ENCODE measurements at places on chromosomes 2 and 18. TPM values are rescaled to one million over a fixed set of nuclear protein-coding genes. Genes with fewer than 3 reads are reported as not detected.

The CASP10 gene
- total RNA-seq = 10.8 TPM

The FAM110C gene
- total RNA-seq = 3.7 TPM

The GRP gene
- total RNA-seq = 1.3 TPM

The CABYR gene
- total RNA-seq = 0.41 TPM

The DYSF gene
- 100 TPM for total RNA-seq

The GAL3ST2 gene
- total RNA-seq = not detected

The CHST10 gene
- 21.4 TPM for total RNA-seq

The RAB6D gene
- not detected for total RNA-seq

The ZNF236 gene
- 27.9 TPM for total RNA-seq

The LOXL3 gene
- total RNA-seq = 11.2 TPM

The PLCD4 gene
- 31.0 TPM for total RNA-seq

The HRH4 gene
- total RNA-seq = 0.21 TPM

The RBM43 gene
- total RNA-seq = 9.8 TPM

The TGFA gene
- total RNA-seq = 6.3 TPM

DNA sequence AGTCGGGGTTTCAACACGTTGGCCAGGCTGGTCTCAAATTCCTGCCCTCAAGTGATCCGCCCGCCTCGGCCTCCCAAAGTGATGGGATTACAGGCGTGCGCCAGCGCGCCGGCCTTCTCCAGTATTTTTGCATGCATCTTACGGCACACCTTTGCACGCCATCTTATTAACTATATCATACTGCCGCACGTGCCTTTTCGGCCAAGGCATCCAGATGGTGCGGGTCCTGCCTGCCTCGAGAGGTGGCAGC is 765 bp upstream of the ING5 start:
- DNase-seq = no peak

- no peak for DNase-seq
These were observed 23.1 kb upstream of the COPS8 start for GRCh38 chr2:237062585-237062984.

GRCh38 chr18:53417003-53417402 is 807.5 kb downstream of the MBD2 start:
- DNase-seq = peak; percentile 7

DNA sequence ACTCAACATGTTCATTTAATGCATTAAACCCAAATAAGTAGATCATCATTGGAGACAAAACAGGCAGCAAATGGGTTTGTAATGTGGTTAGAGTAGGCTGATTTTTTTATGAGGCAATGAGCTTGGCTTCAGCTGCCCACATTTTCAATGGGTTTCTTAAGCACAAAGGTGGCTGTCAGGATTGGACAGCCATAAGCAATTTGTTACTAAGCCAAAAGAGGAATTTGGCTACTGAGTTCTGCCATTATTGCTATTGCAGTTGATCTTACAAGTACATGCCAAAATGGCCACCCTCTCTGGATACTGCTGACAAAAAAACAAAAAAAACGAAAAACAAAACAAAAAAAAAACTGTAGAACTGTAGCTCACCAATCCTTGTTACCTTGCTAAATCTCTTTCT is 1348.0 kb upstream of the PIK3C3 start:
- DNase-seq = no peak

GRCh38 chr18:35513181-35513936 is 15.6 kb upstream of the INO80C start:
- DNase-seq = no peak

DNA sequence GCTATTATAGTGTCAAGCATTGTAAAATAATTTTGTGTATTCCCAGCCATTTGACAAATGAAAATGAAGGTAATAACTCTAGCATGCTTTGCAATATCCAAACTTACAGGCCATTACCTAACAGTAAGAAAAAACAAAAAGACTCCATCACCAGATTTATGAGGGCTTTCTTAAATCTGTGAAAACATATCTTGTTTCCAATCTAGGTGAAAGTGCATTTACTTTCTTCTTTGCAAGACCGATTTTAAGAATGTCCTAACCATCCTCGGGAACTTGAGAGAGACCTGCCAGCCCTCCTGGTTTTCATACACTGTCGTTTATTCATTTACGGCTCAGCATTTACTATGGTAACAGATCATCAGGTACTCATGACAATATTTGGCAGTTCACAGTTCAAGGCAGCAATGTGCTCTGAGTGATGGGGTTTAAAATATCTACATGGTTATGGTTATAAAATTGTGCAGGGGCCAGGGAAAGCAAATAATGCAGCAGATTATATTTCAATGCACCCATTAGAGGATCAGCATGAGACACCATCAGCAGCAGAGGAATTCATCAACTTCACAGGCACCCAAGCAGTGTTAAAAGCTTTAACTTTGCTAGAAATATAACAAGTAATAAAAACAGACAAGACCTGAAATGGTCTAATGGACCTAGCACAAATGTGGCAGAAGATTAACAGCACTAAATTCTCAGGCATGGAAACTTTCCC is 34.4 kb upstream of the PARD3B start:
- no peak for DNase-seq

DNA sequence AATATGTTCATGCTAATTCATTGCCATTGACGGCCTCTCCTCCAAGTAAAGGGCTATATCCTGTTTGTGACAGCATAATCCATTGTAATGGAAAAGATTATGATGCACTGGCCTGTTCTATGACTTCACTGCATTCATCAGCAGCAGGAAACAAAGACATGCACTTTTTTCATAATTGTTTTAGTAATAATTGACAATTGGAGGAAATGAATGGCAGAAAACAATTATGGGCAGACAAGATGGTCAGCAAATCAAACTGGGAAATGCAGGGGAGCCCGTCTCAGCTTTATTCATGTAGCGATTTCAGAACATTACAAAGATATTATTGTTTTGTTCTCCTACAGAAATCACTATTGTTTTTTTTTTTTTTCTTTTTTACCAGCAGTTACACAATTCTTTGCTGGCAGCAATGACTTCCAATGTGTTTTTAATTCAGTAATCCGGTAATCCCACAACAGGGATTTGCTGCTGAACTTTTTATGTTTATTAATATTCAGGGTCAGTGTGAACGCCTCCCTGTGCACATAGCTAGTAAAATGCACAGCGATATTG is 33.8 kb upstream of the RASGRP3 start:
- DNase-seq = peak; percentile 38

DNA sequence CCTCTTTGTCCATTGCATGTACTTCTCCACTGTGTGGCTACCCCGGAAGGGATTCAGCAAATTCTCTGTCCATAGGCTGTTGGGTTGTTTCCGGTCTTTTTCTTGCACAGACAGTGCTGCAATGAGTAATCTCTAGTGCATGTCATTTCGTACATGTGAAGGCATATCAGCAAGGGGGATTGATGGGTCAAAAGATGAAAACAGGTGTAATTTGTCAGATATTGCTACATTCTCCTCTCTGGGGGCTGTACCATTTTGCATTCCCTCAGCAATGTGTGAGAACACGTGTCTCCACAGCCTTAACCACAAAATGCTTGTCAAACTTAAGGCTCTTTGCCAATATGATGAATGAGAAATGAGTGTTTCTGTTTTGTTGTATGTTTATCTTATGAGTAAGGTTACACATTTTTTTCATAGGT is 60.5 kb downstream of the KLHL29 start:
- DNase-seq = no peak

DNA sequence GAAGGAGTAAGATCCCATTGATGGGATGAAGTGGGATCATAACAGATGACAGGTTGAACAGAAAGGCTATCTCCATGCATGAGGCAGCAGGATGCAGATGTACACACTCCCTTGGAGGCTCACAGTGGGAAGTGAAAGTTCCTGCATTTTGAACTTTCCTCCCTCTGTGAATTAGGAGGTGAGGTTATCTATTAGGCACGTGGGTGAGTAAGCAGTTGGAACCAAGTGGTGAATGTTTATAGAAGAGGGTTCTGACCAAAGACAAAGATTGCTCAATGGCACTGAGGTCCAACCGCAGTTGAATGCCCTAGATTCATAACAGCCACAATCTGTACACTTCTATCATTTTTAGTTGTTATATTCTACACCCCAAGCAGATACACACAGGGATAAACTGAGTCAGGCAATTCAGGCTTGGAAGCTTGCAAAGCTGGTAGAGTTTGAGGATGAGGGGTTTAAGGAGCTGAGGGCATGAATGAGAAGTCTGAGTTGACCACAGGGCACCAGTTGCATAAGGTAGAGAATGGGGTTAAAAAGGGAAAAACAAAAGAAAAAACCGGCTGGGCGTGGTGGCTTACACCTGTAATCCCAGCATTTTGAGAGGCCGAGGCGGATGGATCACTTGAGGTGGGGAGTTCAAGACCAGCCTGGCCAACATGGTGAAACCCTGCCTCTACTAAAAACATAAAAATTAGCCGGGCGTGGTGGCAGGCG is 7.1 kb upstream of the KCMF1 start:
- no peak for DNase-seq

GRCh38 chr2:98039085-98039756 is 43.5 kb upstream of the TMEM131 start:
- peak; percentile 14 for DNase-seq

- no peak for DNase-seq
These were observed 12.7 kb downstream of the CYTIP start for GRCh38 chr2:157431176-157431575.

DNA sequence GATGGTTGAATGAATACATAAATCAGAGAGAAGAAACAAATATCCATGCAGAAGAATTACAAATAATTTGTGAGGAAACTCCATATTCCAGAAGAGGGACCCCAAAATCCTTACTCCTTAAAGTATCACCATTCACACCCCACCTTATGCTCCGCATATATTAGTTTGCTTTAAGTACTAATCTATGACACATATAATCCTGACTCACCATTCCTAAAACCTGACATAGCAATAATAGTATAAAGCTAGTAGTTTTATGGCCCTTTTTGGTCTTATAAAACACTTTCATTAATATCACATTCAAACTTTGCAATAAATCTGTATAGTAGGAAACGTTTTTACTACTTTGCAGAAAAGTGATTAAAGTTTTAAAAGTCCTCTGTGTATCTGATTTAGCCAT is 719.0 kb upstream of the SLC39A10 start:
- DNase-seq = no peak

- DNase-seq = peak; percentile 88
These were observed 30.3 kb downstream of the TNP1 start for GRCh38 chr2:216829533-216829932.

GRCh38 chr2:43254331-43254730 is 27.9 kb upstream of the ZFP36L2 start:
- DNase-seq = no peak

GRCh38 chr18:23958036-23958435 is 56.5 kb upstream of the TTC39C start:
- DNase-seq = peak; percentile 58

DNA sequence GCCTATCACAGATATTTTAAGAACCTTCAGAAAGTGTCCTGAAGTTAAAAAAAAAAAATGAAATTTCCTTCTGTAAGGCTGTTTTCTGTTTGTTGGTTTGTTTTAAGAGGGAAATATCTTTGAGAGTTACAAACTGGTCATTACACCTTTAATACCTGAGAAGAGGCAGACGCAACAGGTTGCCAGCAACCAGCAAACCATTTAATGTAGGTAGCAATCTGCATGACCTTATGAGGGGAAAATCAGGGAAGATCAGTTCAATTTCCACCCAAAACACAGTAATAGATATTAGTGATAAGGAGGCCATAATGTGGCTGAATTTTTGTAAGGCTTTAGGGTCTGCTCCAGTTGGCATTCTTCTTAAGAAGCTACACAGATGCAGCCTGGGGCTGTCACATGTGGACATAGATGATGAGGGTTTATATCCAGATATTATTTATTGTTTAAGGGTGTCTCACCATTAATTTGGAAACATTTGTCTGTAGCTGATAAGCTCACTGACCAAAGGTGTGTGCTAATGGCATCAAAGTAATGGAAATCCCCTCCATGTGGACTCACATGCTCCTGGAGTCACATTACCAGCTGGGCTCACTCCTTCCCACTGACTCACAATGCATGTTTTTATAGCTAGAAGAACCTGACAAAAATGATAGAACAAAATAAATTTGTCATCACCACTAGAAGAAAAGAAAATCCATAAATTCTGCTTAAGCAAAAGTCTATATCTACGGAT is 83.5 kb upstream of the DTNA start:
- no peak for DNase-seq

GRCh38 chr18:74731097-74731496 is 133.4 kb downstream of the ZNF407 start:
- no peak for DNase-seq

DNA sequence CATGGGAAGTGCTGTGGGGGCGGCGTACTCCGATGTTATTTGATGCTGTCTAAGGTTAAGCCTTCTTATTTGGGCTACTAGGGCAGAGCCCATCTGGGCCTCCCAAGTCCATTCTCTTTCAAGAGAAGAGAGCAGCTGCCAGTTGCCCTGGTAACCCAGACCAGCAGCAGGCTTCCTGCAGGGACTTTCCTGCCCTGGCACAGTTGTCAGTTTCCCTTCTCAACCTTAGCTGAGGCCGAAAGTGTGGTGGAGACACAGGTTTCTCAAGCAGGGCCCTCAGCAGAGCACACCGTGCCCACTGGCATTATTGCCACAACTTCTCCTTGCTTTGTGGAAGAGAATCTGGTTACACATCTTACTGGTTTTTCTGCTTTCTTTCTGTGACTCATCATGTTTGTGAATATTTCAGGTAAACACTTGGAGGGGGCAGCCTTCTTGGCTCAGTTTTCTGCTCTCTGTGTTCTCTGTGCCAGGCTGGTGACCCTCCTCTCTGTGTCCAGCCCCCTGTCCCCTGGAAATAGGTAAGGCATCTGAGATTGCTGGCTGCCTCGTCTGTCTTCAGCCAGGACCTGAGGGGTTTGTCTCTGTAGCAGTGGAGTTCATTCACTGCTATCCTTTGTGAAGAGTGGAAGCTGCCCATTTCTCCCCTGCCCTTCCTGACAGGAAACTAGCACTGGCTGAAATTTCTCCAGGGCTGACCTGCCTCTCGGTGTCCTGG is 111.0 kb downstream of the B3GNT2 start:
- DNase-seq = peak; percentile 29

All from tongue (tissue), 3 donors.